ENCODE measurements at places on chromosomes 12 and 14.
A peak's percentile ranks its signal among the peaks of the same experiment; 100 is the strongest.

DNA sequence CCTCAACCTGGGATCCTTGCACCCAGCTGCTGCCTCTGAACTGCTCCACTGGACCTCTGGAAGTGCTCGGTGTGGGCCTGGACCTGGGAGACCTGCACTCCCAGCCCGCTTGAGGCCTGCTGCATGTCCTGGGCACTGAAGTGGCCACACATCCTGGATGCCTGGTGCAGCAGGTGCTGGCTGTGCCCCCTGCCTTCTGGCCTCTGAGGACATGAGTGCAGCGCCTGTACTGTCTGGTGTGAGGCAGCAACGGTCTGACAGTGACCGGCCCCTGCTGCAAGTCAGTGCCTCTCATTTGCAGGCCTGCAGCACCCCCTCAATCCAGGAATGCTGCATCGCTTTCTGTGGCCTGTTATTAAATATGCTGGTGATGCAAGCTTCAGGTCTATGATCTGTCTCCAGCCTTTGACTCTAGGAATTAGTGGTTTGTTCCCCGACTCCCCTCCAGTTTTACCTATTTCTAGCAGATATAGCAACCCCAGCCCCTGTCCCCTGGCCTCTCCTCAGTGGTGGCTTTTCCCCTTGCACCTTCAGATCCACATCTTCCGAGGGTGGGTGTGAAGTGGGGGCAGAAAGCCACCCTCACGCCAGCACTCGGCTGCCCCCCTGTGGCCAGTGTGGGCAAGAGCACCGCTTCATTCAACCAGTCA lies 3.6 kb downstream of the SMIM41 start:
- DNase-seq = peak; percentile 73

DNA sequence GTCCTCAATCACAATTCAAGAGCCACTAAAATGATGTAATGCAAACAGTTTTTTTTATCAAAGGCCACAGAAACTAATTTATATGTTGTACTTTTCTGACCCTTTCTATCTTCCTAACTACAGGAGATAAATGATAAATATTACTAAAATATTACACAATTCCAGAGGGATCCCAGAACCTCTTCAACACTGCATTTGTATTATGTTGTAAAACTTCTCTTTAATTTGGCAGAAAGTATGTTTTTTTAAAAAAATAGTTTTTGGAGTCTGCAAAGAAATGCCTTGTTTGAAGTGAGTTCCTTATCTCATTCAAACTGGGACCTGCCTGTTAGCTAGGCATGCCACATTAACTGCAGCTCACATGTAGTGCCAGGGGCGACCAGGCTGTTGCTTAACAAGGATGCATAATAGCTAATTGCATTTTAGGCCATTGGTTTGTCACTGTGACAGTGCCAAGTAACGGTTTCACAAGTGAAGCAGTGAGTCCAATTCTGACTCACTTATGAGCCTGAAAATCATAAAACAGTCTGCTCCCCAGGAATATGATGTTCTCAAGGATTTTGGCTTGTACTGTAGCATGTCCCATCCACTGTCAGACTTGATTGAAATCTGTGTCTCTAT lies 266.9 kb downstream of the KTN1 start:
- no peak for DNase-seq

DNA sequence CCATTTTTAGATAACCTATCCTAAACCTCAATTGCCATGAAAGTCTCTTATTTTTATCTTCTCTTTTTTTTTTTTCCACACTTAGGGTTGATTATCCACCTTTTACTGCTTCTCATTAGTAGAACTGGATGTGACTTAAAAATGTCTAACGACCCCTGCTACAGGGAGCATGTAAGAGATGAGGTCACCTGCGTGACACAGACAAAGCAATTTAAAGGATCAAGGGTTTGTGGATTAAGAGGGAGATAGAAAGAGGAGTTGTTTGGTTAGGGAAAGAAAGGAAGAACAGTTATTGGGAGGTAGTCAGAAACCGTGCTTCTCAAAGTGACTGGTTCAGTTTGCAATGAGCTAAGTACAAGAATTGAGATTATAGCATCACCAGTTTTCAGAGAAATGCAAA lies 239.1 kb downstream of the ALX1 start:
- DNase-seq = no peak

DNA sequence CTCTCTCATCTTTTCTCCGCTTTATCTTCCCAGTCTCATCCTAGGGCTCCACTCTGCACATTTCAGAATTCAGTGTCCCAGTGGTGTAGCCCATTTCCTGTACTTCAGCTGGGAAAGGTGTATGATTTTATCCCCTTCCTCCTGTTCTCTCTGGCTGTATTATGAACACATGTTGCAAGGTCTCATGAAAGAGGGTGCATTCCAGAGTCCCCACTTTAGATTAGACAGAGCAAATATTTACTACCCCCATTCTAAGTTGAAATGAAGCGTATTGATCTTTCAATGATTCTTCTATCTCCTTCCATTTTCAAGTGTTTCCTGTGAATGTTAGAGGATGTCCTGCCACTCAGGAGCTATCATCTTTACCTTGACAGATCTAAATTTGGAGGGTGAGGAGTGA lies 123.2 kb downstream of the WIF1 start:
- DNase-seq = no peak

DNA sequence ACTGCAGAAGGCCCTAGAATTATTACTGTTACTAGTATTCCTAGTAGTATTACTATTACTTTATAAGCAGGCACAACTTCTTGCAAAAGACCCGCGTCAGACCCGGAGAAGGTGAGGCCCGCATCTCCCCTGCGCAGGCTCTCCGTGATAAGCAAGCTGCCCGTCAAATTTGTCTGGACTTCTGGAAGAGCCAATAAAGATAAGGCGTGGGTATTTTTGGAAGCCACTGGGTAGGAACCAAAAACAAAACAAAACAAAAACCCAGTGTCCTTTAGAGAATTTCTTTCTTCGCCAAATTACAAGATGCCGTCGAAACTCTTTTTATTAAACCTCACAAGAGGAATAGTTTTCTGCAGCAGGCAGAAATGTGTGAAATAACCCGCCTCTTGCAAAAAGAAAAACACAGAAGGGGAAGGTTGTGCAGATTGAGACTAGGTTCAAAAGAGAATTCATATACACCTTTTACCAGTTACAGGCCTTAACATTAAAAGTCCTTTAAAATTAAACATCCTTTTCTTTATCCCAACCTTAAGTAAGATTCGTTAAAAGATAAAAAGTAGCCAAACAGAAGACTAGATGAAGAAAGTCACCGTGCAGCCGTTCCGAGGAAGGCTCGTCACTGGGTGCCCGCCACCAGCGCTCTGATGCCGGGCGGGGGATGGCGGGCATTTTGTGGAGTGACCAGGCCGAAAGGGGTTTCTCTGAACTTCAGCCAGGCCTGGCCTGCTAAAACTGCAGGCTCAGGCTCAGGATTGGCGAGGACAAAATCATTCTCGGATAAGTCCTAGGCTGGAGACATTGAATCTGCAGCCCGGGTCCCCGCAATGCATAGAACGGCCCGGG lies 1.6 kb downstream of the TBX5 start:
- no peak for DNase-seq

- no peak for DNase-seq
These were observed 74.8 kb upstream of the PYGL start for GRCh38 chr14:51019089-51019488.

GRCh38 chr14:79663453-79663852 lies 547.9 kb downstream of the DIO2 start:
- DNase-seq = no peak

DNA sequence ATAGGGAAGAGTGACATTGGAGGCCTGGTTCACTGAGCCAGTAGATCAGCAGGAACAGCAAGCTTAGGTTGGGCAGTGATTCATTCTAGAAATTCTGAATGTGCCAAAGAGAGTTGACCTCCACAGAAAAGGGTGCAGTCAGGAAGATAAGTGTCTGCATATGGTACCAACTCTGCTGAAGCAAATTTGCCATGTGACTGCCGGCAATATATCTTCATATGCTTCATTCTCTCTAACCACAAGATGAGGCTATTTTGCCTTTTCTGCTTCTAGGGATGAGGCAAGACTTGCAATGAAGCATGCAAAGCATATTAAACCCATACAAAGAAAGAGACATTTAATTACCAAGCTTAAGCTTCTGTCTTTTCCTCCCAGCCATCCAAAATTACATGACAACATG lies 13.6 kb downstream of the CCDC198 start:
- no peak for DNase-seq

DNA sequence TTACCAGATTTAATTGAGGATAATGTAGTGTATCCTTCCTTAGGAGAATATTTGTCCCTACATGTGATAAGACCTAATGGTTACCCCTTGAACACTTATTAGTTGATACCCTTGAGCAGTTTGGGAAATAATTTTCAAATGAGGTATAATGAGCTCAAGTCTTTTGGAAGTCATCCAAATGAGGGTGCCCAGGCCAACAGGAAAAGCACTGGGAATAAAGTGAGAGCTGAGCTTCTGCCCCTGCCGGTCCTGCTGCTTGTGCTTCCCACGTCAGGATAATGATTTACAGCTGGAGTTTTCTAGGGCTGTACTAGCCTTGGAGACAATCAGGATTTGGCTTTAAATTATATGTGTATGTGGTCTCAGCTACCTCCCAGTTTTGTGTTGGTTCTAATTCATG lies 178.8 kb upstream of the FRMD6 start:
- DNase-seq = no peak

DNA sequence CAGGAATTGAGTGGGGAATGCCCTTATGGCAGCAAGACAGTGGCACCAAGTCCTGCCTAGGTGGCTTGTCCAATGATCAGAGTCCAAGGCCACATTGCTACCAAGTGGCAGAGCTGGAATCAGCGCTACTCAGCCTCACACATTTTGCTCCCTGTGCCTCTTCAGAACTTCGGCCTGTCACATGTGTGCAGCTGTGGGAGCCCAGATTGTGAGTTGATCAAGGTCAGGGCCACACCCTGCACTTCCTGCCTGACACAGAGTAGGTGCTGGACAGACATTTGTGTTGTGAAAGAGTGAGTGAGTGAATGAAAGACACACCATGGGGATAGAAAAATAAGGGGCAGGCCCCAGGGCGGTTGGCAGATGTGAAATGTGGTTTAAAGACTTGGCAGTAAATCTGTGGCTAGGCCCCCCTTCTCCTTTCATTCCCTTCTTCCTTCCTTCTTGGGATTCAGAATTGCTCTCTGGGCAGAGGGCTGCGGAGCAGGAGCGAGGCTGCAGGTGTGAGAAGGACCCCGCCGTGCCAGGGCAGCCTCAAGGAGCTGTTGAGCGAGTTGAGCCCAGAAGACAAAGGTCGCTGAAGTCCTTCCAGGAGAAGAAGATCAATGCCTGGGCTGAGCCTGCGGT lies 83.5 kb downstream of the SLC25A47 start:
- peak; percentile 37 for DNase-seq

DNA sequence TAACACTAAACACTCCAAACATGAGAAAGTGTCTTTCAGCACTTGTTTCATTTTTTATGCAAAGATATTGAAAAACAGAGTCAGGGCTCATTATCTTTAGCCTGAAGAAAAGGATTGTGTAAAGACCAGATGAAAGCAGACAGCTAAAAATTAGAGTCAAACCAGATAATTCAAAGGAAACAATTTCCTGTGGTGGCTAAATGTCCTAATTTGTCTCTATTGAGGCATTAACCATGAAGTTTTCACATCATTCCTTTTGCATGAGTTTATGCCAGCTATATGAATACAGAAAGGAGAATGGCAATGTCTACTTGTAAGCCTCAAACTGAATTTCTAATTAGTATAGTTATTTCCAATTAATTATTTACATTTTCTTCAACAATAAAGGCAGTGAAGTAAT lies 338.5 kb downstream of the FSCB start:
- DNase-seq = no peak

DNA sequence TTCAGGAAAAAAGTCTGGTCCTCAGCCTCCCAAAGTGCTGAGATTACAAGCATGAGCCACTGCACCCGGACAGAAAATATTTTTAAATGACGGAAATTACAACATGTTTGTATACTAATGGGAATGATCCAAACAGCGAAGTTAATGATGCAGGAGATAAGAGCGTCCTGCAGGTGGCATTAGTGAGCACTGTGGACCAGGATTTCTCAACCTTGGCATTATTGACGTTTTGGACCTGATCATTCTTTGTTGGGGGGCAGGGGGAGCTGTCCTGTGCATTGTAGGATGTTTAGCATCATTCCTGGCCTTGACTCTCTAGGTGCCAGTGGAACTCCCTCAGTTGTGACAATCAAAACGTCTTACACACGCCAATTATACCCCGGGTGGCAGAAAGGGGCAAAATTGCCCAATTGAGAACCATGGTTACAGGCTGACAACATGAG lies 34.1 kb downstream of the SCFD1 start:
- DNase-seq = peak; percentile 33

- no peak for DNase-seq
These were observed 603.2 kb downstream of the C12orf50 start for GRCh38 chr12:87425942-87426554.

DNA sequence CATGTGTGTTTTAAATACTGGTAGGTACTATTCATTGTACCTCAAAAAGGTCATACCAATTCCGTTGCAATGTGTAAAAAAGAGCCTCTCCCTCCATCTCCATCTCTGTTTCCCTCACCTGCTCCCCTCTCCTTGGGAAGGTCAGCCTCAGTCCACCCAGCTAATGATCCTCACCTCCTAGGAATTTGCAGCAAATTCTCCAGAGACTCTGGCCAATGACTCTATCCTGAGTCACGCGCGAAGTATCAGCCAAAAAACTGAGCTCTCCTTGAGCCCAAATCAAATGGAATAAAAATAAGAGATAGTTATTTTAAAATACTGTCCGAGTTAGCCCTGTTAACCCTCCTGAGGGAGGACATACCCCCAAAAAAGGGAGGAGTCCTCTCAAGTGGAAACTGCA lies 148.4 kb downstream of the DPF3 start:
- DNase-seq = no peak

DNA sequence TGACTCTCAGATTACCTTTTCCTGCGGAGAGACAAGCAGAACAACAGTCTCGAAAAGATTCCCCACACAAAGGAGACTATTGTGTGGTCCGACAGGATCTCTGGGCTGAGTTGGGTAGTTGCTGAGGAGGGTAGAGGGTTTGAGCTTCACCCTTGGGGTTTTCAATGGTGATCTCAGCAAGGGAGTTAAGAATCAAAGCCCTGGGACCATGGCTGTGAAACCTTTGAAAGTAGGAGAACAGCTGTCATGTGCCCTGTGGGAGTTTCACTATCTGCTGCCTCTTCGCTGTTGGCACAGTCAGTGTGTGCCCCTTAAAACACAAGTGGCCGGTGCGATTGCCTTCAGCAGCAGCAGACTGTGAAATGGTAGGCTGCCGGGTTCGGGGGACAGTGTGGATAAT lies 14.2 kb upstream of the PLEK2 start:
- no peak for DNase-seq

DNA sequence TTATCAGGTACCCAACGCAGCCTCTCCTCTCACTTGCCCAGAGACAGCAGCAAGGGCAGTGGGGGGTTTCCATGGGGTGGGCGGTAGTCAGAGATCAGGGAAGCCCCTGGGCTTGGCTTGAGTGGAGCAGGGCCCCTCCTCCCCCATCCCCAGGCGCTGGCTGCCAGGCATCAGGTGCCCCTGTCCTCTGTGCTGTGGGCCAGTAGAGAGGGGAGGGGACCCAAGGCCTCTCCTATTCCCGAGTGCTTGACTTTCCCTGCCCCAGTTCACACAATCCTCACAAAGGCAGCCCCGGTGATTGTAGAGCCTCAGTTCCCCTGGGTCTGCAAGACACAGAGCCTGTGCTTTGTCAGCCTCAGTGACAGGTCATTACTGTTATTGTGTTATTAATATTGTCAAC lies 57.7 kb downstream of the MVK start:
- DNase-seq = no peak

- DNase-seq = no peak
These were observed 171.6 kb upstream of the PDE3A start for GRCh38 chr12:20196767-20197166.
